Fibroblast of the aortic adventitia (primary cell): ENCODE measurements at places on chromosomes 3 and 15.
A peak's percentile ranks its signal among the peaks of the same experiment; 100 is the strongest.

DNA sequence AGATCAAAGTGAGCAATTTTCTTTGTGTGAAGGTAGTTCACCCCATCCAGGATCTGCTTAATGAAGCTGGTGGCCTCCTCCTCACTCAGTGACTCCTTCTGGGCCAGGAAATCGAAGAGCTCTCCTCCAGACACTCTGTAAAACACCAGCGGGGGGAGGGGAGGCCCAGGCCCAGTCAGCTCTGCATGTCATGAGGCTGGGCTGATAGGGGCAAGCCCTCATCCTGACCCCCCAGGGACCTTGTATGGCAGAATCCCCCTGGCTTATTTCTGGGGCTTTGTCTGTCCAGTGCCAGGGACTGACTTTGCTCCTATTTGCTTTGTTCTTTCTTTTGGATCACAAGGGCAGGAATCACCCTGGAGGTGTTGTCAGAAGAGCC, 74.9 kb downstream of the DAPK2 start:
- DNase-seq, result no peak

- peak; percentile 70 for DNase-seq
Measured at GRCh38 chr15:48647962-48648361, 2.5 kb upstream of the FBN1 start.

GRCh38 chr3:138173769-138174420, 826 bp downstream of the DBR1 start:
- peak; percentile 12 for DNase-seq

DNA sequence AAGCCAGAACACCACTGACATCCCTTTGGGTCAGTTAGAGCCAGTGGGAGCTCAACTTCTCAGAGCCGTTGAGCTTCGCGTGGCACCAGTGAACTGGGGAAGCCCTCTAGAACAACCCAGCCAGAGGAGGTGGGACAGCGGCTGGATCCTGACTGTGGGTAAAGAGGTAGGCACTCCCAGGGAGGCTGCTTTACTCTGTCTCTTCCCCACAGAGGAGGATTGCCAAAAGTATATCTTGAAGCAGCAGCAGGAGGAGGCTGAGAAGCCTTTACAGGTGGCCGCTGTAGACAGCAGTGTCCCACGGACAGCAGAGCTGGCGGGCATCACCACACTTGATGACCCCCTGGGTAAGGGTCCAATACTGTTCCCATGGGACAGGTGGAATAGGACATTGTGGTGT, 1.2 kb downstream of the MYD88 start:
- no peak for DNase-seq

DNA sequence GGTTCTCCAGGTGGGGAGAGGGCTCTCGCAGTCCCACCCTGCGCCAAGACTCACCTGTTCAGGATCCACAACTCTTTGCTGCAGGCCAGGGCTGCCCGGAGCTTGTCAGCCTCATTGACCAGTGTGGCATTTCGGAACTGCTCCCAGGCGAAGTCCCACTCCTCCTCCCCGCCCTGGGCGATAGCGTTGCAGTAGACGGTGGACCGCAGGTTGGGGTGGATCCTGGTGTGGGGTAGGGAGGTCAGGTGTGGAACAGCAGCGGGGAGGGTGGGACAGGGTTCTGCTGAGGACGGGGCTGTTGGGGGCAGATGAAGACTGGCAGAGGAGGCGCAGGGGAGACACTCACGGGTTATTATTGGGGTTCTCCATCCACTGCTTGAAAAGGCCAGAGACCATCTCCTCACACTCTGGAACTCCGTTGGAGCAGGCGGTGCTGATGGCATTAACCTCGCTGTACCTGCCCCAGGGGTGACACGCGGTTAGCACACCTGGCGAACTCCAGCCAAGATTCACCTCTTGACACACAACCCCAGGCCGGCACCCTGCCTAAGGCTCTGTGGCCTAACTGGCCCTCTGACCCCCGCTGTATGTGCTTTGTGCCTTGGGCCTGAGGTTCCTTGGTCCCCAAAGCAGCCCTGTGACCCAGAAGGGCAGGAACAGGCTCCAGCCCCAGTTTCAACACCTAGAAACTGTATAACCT, 16.1 kb downstream of the MESP2 start:
- no peak for DNase-seq

DNA sequence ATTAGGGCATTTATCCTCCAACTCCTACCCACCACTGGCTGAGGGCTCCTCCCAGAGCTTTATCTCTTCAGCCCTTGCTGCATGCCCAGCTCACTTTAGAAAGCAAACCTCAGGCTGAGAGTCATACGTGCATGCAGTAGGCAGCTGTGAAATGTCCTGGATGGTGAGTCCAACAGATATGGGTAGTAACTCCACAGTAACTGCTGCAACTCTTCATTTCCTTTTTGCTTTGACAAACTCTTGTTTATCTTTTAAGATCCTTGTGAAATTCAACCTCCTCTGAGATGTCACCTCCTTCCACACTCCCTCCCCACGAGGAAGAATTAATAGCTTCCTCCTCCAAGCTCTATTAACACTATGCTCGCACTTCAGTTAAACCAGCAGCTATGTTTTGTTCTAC, 35.9 kb upstream of the CTNNB1 start:
- DNase-seq, result no peak

- DNase-seq, result no peak
Measured at GRCh38 chr15:101225658-101226057, 26.2 kb downstream of the CHSY1 start.

GRCh38 chr15:85404176-85404917, 23.9 kb downstream of the AKAP13 start:
- no peak for DNase-seq

DNA sequence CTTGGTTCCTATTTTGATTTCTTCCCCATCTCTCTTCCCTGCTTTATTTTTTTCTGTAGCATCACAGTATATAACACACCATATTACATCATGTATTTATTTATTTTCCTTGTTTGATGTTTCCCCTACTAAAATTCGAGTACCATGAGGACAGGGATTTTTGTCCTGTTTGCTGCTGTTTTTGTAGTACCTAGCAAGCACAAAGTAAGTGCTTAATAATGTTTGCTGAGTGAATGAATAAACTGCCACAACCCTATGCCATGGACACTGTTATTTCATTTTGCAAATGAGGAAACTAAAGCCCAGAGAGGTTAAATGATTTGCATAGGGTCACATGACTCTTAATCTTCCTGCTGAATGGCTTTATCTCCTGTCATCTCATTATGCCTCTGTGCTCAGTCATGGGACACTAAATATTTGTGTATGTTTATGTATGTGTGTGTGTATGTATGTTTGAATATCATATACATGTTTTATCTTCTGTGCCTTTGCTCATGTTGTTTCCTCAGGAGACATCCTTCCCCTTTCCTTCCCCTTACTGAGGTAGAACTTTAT, 26.1 kb upstream of the MGA start:
- DNase-seq, result no peak

GRCh38 chr3:54663501-54664011, 264.3 kb downstream of the LRTM1 start:
- no peak for DNase-seq

DNA sequence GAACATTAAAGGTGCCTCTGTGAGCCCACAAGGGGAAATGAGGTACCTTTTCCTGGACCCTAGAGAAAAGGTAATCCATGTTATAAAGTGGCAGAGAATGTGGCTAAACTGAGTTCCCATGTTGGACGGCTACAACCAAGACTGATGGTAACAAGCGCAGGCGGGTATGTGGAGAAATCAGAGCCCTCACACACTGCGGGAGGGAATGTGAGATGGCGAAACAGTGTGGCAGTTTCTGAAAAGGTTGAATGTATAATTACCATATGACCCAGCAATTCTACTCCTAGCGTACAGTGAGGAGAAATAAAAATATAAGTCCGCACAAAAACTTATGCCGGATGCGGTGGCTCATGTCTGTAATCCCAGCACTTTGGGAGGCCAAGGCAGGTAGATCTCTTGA, 24.1 kb upstream of the SHISA5 start:
- DNase-seq, result no peak

DNA sequence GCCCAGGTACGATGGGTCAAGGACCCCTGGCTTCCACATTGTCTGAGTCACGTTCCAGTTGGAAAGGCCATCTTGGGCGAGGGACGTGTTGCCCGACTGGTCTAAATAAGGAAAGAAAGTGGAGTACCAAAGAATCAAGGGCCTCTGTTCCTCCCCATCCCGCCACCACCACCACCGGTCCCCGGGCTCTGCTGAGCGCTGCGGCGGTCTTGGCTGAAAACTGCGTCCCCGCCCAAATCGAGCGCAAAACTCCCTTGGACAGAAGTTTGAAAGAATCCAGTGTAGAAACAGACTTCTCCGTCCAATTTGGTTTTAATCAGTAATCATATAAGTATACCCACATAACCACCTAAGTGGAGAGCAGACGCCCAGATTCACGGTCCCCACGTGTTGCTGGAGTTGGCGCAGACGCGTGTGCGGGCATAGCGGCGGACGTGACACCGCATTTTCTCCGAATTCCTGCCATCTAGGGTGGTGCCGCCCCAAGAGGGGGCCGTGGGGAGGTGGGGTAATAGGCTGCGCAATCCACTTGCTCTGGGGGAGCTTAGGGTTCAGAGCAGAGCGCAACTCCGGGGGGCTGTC, 243.8 kb upstream of the TOPAZ1 start:
- DNase-seq, result no peak

- peak; percentile 82 for DNase-seq
Measured at GRCh38 chr3:9352917-9353752, 9.7 kb upstream of the THUMPD3 start.

DNA sequence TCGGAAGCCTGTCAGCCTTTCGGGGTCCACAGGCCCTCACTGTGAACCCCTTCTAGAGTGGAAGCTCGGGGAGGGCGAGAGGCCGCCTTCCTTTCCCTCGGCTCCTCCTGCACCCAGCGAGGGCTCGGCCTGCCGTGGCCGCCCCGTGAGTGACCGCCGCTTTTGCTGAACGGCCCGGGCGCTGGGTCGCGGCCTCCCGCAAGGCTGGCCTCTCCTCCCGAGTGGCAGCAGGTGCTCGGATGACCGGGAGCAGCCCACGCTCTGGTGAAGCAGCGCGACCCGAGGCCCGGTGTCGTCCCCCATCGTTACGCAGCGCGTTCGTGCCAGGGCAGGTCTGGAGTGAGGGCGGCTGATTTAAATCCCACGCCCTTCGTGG, 53.8 kb downstream of the LRRK1 start:
- no peak for DNase-seq

- no peak for DNase-seq
Measured at GRCh38 chr3:13561376-13561775, 12.5 kb downstream of the FBLN2 start.

DNA sequence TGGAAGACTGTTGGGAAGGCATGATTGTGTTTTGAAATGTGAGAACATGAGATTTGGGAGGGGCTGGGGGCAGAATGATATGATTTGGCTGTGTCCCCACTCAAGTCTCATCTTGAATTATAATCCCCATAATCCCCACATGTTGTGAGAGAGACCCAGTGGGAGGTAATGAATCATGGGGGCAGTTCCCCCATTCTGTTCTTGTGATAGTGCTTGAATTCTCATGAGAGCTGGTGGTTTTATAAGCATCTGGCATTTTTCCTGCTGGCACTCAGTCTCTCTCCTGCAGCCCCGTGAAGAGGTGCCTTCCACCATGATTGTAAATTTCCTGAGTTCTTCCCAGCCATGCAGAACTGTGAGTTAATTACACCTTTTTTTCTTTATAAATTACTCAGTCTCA, 430.5 kb downstream of the OTOL1 start:
- no peak for DNase-seq
